Mucosa of descending colon (tissue), 3 donors: ENCODE measurements at places on chromosomes 12 and 14. TPM values are rescaled to one million over a fixed set of nuclear protein-coding genes. Genes with fewer than 3 reads are reported as not detected.

REM2 gene
- total RNA-seq = 0.35 TPM

- no peak for DNase-seq
Observed at GRCh38 chr14:29030121-29030520, 263.5 kb downstream of the FOXG1 start.

DNA sequence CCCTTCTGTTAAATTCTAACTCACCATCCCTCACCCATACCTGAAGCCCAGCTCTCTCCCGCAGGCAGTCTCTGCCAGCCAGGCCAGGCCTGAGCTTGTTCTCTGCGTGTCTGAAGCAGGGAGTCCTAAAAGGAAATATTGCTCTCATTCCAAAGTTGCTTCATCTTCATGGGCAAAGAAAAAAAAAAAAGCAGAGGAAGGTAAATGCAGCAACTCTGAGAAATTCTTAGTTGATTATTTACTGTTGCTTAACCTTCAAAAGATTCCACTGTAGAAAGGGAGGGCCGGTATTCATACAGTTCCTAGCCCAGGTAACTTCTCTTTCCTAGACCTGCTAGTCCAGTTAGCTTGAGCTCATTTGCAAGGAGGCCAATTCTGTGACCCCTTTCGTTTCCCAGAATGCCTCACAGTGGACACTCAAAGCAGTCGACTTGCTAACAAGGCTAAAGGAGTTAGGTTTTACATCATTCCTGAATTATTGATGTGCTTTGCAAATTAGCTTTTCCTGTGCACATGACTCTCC, 193.5 kb upstream of the EEA1 start:
- DNase-seq = no peak

GRCh38 chr12:71476513-71476912, 36.9 kb downstream of the LGR5 start:
- no peak for DNase-seq

GRCh38 chr12:105167346-105167745, 59.8 kb downstream of the WASHC4 start:
- no peak for DNase-seq

GRCh38 chr14:22579881-22580280, 9.1 kb downstream of the DAD1 start:
- no peak for DNase-seq

TMPRSS12 gene
- total RNA-seq = not detected

- DNase-seq = no peak
Observed at GRCh38 chr12:67797185-67797741, 148.7 kb downstream of the DYRK2 start.
